ENCODE measurements at places on chromosomes 7 and 10.

DNA sequence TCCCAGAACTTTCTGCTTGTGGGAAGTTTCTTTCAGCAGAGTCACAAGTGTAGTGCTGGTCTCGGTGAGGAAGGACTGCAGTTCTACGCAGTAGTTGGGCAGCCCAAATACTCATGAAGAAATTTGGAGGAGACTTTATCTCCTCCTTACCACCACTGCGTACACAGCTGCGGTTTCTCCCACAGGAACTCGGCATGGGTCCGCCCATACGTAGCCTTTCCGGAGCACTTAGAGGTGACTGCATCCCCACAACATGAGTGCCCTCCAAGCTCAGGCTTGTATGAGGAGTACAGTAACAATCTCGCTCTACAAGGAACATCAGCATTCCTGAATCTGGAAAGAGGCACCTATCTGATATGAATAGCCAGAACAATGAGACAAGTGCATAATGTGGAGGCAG lies 549.2 kb upstream of the SEMA3D start:
- no peak for DNase-seq

DNA sequence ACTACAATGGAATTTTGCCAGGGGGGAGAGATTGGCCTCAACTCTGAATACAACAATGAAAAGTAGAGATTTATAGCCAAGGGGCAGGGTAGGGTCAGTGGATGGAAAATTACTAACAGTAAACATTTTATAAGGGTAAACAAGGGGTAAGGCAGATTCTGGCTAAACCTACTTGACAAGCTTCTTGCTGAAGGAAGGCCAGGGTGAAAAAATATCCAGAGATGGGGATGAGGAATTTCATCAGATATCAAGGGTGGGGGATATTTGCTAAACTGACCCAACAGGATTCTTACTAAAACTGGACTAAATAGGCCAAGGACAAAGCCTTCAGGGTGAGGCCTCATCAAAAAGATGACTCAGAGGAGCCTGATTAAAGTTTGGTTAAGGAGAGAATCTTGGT lies 156.3 kb downstream of the RTKN2 start:
- no peak for DNase-seq

DNA sequence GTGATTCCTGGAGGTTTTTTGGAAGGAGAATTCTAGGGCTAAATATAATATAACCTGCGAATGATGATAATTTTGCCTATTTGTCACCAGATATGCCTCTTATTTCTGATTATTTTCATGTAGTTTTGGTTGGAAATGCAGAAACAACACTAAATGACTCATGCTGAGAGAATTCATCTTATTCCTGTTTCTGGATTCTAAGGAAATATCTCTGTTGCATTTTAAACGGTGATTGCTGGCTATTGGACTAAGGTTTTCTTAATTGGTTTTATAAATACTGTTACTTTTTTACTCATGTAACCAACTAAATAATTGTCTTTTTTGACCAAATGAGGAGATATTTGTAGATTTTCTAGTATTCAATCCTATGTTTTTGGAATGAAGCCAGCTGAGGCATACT lies 204.9 kb upstream of the NPSR1 start:
- DNase-seq = no peak

- no peak for DNase-seq
Observed at GRCh38 chr10:100327007-100327717, 2.9 kb downstream of the PKD2L1 start.

GRCh38 chr7:2641406-2642393 lies 9.9 kb downstream of the TTYH3 start:
- peak; percentile 94 for DNase-seq
